CD4-positive, alpha-beta T cell treated with Interleukin-15 for 1 hour (primary cell): ENCODE measurements at places on chromosomes 4 and X.

- DNase-seq, result no peak
Observed at GRCh38 chrX:108763559-108763958, 27.2 kb upstream of the IRS4 start.

DNA sequence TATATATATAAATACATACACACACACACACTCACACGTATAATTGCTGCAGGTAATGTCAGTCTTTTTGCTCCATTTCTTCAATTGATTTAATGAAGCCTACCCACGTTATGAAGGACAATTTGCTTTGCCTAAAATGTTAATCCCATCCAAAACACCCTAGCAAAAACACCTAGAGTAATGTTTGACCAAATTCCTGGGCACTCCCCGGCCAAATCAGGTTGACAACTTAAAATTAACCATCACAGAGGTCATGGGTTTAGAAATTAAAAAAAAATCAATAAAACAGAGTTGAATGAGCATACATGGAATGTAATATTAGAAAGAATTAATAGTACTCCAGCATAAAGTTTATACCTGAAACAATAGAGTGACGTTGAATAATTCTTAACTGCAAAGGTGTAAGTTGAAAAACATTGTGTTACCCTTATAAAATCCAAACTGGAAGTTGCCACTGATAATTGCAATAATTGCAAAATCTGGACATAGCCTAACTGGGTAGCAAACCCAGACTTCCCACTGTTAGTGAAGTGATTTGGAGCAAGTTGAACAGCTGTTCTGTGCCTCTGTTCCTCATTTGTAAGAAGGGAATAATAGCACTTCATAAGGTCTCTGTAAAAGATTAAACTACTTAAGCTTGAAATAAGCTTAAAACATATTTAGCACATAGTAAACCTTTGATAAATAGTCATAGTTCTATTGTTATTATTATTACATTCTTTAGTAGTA lies 2120.5 kb downstream of the PCDH7 start:
- no peak for DNase-seq

DNA sequence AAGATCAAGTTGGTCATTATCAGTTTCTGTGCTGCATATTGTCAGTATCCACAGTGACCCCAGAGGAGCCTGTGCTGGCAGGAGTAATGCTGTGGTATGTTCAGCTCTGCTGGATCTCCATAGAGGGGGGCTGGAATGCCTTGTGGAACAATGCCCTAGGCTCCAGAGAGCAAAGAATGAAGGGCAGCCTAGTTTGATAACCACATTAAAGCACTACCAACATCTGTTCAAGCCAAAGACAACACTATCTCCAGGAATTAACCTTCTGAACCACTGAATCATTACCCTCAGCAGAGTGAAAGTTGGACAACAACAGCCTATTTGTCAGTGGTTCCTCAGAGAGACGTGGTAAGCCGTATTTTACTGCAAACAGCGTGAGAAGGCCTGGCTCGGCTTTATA lies 192.3 kb upstream of the CXorf66 start:
- no peak for DNase-seq

DNA sequence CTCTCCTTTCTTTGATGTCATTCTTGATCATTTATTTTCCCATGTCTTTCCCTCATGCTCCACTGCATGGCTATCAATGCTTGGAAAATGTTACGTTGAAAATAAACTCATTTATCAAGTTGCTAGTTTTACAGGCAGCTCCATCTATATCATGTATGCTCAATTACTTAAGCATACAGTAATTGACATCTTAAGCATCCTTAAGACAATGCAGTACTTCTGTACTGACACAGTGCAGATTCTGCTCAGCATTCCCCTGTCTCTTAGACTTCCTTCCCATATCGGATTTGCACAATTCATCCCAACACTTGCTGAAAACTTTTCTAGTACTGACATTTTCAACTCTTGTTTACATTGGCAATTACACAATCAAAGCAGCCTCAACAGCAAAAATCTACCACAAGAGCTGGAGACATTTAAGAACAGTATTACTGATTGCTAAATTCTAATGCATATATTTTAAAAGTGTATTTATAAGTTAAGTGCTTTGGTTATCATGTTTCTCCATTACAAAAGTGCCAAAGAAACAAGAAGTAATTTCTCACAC lies 165.6 kb downstream of the ATP10D start:
- no peak for DNase-seq

GRCh38 chr4:68954126-68954525 lies 2.5 kb upstream of the UGT2A3 start:
- DNase-seq, result no peak

GRCh38 chrX:27600686-27601085 lies 10.5 kb downstream of the DCAF8L2 start:
- DNase-seq, result no peak

GRCh38 chrX:138886769-138887168 lies 175.3 kb upstream of the FGF13 start:
- DNase-seq, result no peak
